ENCODE measurements at places on chromosomes 5 and 9.

- DNase-seq, result no peak
These were observed 78.6 kb upstream of the KLF9 start for GRCh38 chr9:70493029-70493428.

DNA sequence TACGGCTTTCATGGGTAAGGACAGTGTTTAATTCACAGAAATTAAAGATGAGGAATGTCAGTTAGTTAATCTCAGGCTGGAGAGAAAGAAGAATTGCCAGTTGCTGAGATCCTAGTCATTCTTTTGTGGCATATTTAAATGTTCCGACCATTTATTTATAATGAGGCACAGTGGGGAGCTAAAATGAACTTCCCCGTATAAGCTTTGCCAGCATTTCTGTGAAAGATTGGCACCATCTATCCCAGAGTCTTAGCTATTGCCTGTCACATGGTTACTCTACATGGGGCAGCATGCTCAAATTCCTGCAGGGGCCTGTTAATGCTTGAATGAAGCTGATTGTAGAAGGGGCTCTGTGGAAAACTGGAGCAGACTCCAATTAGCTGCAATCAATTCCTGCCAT, 314.1 kb downstream of the PRELID2 start:
- no peak for DNase-seq

DNA sequence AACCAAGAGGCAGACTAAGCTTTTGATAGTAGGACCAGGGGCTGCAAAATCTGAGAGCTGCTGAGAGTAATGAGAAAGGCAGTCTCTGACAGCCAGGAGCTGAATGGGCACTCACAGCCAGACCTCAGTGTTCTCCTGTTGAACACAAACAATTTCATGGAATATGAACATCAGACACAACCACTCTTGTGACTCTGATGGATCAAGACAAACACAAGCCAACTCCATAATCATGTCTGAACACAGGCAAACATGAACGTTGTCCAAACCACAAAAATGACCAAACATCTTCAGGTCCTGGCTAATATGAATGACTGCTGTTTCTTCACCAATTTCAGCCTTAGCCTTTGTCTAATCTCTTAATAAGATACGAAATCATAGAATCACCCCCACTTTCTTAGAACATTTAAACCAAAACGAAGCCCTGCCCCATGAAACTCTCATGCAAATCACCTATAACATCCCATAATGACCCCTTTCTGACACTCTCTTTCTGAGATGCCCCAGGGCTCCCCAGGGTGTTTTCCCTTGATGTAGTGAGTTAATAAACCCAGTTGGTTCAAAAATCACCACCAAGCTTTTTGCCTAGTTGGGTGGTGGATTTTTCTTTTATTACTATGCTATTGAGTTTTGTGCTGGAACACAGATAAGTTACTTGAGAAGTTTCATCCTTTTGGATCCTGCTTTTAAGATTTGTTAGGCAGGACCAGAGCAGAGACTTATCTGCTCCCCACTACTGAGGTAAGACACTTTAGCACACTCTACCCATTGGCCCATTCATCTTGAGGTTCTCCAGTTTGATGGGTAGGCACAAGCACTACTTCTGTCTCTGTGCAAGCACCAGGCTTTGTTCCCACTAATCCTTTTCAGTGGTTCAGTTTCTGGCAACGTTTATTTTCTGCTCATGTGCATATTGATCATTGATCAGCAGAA, 5.9 kb upstream of the ERAP2 start:
- DNase-seq, result no peak

DNA sequence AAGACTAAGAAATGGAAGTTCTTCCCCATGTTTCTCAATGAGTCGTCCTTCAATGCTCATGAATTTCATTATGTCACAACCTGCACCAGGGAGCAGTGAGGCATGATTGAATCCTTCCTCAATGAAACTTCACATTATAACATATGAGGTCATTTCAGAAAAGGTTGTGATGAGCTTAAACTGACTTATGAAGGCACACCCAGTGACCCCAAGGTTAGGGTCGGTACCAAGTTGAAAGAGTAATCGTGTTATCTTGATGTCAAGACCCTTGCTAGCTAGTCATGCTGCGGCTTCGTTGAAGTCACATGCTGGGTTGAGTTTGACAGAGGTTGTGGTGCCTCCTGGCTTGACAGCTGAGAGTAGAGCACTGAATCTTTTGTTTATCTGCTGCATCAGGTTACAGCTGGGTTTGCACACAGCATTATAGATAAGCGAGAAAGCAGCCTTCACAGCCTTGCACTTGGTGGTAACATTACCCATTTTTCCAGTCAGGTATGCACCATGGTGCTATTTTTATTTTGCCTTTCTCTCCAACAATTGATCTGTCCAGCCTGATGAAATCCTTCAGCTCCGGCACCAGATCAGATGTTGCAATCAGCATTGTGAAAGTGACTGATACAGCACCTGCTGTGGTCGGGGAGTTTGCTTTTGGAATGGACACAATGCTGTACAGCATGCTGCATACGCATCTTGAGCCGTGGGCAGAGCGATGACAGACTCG, 133.2 kb downstream of the ERCC6L2 start:
- no peak for DNase-seq
